Progenitor cell of endocrine pancreas (in vitro differentiated cells): ENCODE measurements at places on chromosomes 3 and 15. TPM values are rescaled to one million over a fixed set of nuclear protein-coding genes. Genes with fewer than 3 reads are reported as not detected.

The GABRG3 gene
- total RNA-seq = 0.24 and 0.80 TPM in 2 replicates

The ELL3 gene
- total RNA-seq = 2.1 and 3.8 TPM in 2 replicates

GRCh38 chr3:127016043-127016343 is 33.1 kb downstream of the PLXNA1 start:
- no peak for DNase-seq

GRCh38 chr15:31513178-31513577 is 186.5 kb downstream of the KLF13 start:
- no peak for DNase-seq

GRCh38 chr3:132255041-132255745 is 62.0 kb upstream of the ACP3 start:
- DNase-seq = no peak

The RTP3 gene
- not detected in 2 replicates for total RNA-seq

DNA sequence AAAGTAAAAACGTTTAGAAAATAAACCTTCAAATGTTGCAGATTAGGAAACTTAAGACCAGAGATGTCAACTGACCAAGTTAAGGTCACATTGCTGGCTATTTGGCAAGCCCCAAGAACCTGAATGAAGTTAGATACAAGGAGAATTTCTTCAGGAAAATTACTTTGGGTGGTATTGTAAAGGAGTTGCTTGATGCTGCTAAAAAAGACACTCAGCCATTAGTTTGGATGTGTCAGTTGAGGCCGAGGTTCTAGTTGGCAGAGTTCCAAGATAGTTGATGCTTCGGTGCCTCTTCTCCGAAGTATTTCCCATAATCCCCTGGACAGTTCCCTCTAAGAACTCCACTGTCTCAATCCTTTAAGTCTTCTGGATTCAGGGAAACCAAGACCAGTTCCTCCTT is 24.3 kb downstream of the SIAH2 start:
- DNase-seq = no peak

DNA sequence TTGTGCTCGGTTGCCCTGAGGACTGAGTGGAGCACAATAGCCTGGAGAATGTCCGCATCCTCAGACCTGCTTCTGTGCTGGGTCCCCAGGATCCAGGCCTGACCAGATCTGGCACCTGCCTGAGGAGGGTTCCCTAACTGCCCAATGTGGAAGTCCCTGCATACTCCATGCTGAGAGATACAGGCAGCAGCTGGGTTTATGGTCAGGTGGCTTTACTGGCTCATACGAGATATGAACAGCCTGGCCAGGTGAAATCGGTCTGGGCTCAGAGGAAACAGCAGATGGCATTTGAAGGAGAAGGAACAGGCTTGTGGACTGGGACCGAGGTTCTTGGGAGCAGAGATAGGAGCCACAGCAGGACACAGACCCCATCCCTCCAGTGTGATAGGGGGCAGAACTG is 18.2 kb upstream of the KIF23 start:
- DNase-seq = no peak

DNA sequence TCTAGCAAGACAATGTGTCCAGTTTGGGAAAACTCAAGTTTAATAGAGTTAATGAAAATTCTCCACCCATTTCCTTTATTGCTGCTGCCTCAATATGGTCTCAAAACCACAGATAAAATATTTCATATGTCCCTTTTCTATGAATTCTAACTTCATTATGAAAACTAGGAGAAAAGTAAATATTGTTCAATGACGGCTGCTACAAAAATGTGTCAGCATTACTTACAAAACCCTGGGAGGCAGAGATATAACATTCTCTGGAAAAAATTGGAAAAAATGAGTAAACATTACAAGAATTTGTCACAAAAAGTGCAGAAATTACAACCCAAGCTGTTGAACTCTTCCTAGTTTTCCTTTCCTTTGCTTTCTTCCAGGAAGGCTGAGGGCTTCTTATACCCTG is 22.2 kb upstream of the FBN1 start:
- DNase-seq = no peak

GRCh38 chr3:10672422-10672821 is 143.6 kb upstream of the SLC6A11 start:
- no peak for DNase-seq

GRCh38 chr3:149247929-149248691 is 26.5 kb upstream of the CP start:
- DNase-seq = no peak

DNA sequence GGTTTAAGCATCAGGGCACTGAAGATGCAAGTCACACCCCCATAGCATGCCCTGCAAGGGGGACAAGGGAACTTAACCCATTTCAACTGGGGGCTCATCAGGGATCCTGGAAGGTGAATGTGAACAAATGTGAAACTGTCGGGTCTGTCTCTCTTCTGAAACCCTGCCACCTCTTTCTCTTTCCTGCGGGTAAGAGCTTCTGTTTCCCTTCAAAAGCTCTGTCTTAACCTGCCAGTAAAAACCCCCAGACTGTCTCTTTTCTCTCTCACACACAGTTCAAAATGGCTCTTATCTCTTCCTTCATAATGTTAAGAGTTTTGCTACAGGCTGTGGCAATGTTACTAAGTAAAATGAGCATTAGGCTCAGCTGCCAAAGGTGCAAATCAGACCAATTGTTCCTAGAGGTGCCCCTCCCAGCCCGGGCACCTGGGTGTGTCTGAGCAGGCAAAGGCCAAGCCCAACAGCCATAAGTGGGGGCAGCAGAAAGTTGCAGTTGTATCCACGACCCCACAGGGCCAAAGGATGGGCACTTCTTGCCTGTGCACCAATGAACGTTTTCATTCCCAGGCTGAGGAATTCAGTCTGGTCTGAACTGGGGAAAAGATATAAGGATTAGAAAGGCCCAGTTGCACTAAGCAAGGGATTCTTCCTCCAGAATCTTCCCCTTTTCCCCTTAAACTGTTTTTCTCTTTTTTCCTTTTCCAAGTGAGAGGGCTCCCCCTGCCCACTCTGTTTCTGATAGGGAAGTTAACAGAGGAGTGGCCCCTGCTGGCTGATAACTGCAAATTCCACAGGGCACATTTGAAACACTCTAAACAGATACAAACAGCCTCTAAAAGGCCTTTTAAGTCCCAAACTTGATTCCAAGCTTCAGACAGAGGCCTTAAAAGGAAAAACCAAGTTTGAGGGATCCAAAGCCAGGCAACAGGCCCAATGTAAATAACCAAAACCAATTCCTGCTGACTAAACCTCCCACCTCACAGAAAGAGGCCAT is 113.8 kb upstream of the EPHA6 start:
- DNase-seq = no peak

DNA sequence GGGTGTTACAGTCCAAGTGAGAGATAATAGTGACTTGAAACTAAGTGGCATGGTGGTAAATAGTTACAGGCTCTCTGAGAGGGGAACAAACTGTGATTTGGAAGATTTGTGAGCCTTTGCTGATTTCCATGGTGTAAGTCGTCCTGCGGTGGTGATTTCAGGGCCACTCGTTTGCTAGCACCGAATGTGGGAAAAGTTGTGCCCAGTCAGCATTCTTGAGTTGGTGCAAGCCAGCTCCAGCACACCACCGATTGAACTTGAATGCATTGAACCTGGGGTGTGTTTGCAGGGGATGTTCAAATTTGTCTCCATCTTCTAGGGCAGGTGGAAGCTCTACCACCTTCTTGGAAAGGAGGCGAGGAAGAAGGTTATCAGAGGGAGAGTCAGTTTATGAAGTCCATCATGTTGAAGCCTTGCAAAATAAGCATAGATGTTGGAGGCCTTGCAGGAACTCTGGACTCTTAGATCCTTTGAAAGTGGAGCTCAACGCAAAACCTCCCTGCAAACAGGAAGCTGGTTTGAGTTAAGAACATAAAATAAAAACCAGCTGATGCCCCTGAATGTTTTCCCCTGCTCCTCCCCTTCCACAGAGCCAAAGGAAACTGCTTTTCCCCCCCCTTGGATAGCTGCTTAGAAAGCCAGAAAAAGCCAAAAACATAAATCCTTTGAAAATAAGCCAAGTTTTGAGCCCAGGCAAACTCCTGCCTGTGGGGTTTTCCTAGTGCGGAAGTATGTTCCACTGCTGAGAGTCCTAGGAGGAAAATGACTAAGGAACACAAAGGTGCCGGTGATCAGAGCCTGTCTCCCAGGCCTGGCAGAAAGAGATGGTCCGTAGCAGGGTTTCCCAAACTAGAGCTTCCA is 21.9 kb downstream of the MAPKBP1 start:
- DNase-seq = no peak

DNA sequence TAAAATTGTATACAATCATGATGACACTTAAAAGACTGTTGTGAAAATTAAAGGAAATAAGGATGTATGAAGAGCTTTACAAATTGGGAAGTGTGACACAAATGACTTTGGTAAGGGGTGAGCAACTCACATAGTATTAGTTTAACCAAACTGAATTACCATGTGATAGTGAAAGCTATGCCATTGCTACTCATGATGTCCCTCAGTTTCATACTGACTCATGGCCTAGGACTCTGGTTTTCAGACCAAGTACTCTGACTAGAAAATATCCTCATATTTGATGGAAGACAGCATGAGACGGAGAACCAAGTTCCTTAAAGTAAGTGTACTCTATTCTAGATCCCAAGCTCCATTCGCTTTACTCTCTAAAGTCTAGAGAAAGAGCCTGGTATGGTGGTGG is 203.2 kb upstream of the ICE2 start:
- DNase-seq = no peak

- no peak for DNase-seq
Observed at GRCh38 chr3:32421991-32422859, 30.6 kb downstream of the CMTM7 start.

DNA sequence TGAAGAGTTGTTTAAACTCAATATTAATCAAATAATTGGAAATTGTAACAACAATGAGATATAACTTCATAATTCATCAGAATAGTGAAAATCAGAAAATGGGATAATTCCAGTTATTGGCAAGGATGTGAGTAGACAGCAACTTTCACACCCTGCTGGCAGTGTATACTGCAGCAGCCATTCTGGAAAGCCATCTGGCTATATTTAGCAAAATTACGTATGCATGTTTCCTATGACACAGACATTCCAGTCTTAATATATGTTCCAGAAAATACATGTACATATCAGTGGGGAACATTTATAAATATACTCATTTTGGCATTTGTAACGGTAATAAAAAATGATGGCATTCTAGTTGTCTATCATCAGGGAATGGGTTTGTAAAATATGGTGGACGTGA is 564.1 kb downstream of the GBE1 start:
- DNase-seq = no peak

DNA sequence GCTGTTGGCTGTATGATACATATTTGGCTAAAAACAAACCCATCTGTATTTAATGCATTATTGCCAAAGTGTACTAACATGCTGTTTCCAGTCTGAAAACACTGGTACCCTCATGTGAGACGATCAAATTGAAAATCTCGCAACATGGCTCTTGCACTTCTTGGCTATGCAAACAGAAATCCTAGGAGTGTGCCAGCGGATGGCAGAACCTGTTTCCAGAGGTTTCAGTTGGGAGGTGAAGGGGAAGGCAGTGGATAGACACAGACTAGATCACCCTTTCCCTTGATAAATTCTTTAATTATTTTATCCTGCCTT is 350.3 kb downstream of the TUSC7 start:
- no peak for DNase-seq

- no peak for DNase-seq
Observed at GRCh38 chr3:18847583-18848197, 300.6 kb upstream of the KCNH8 start.

DNA sequence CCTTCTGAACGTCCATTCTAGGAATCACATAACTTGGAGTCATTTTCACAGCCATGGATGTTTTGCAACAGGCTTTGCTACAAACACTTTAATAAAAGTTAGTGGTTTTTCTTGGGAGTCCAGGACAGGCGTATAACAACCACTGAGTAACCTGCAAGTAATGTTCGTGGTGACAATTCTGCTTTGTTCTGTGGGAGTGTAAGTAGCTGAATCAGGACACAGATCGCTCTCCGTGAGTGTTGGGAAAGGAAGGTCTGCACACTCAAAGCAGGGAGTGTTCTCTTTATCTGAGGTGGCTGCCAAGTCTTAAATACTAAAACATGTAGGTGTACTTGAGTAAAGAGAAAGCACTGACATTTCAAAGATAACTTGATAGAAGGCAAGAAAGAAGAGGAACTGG is 7.9 kb upstream of the BNC1 start:
- no peak for DNase-seq

- no peak for DNase-seq
Observed at GRCh38 chr15:69955240-69955894, 142.3 kb downstream of the TLE3 start.

DNA sequence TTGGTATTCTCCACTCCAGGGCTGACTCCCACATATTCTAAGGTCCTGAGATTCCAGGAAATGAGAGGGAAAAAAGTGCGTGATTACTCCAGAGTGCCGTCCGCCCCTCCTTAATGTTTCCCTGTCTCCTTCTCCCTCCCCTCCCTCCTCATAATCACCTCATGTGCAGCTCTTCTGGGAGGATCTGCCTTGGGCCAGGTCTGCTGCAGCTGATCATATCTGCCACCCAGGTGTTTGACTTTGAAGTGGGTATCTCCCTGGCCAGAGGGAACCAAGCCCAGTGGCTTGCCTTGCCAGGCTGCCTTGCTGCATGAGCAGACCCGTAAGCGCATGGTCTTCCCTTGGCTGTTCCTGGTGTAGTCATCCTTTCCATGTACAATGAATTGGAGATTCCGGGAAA is 28.1 kb upstream of the LRTM1 start:
- DNase-seq = no peak

DNA sequence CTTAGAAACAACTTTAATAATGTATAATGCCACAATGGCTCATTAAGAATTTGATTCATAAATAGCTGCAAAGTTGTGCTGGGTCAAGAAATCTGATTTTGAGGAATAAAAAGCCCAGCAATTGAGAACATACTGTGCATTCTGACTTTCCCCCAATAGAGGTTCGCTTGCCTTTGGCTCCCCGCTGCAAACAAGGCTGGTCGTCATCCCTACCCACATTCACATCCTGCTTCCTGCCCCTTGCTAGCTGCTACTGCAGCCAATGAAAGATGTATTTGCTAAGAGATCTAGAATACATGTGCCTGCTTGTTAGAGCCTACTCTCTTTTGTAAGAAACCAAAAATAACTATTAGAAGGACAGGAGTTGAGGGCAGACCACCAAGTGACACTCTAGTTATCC is 51.8 kb upstream of the GUCA1C start:
- DNase-seq = no peak

- DNase-seq = no peak
Observed at GRCh38 chr3:94004301-94004910, 24.0 kb downstream of the STX19 start.

GRCh38 chr15:99446565-99447496 is 119.0 kb upstream of the MEF2A start:
- no peak for DNase-seq

The GHRL gene
- 31.8 and 45.8 TPM in 2 replicates for total RNA-seq

The TMEM158 gene
- total RNA-seq = 3.8 and 4.9 TPM in 2 replicates

The PIGZ gene
- 4.7 and 6.0 TPM in 2 replicates for total RNA-seq

- no peak for DNase-seq
Observed at GRCh38 chr3:56610669-56611335, 53.8 kb downstream of the CCDC66 start.
